ENCODE measurements at places on chromosomes 1 and 21. TPM values are rescaled to one million over a fixed set of nuclear protein-coding genes. Genes with fewer than 3 reads are reported as not detected.

The RCSD1 gene
- total RNA-seq = not detected

The IFI44L gene
- total RNA-seq = 0.32 TPM

The FCRL2 gene
- total RNA-seq = not detected

The G0S2 gene
- 2.2 TPM for total RNA-seq

The LRRC53 gene
- not detected for total RNA-seq

The CYYR1 gene
- not detected for total RNA-seq

The SPATA21 gene
- not detected for total RNA-seq

- H3K27ac ChIP-seq = peak overlapping the region; percentile 32
- no peak overlapping the region for H3K4me3 ChIP-seq
- no peaks in the 10 kb centered on the region for H3K27me3 ChIP-seq
- H3K4me1 ChIP-seq = peaks cover 44% of the 10 kb centered on the region
- peak; percentile 4 for DNase-seq
Measured at GRCh38 chr1:98700228-98700627, 38.7 kb downstream of the SNX7 start.

GRCh38 chr1:113199760-113200455 is 126.9 kb downstream of the LRIG2 start:
- H3K27ac ChIP-seq = no peak overlapping the region
- no peak for DNase-seq
- H3K36me3 ChIP-seq = no peaks in the 10 kb centered on the region
- H3K4me1 ChIP-seq = no peaks in the 10 kb centered on the region
- no peak overlapping the region for H3K4me3 ChIP-seq

DNA sequence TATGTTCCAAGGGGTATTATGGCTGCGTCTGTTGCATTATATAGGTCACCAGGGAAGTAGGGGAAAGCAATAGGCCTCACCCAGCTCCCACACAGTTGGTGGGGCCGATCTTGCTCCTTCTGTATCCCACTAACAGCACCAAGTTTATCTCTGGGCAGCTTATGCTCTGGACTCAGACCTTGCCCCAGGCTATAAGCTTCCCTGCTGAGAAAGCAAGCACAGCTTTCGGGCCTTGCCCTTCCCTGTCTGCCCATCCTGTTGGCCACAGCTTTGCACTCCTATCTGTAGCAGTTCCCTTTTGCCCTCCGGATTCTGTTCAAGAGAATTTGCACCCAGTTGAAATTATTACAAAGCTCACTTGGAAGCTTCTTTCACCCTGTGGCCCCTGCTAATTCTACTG is 12.9 kb downstream of the KCNE1 start:
- peaks cover 10% of the 10 kb centered on the region for H3K36me3 ChIP-seq
- no peak overlapping the region for H3K4me3 ChIP-seq
- H3K4me1 ChIP-seq = no peaks in the 10 kb centered on the region
- H3K27me3 ChIP-seq = peaks cover 24% of the 10 kb centered on the region

DNA sequence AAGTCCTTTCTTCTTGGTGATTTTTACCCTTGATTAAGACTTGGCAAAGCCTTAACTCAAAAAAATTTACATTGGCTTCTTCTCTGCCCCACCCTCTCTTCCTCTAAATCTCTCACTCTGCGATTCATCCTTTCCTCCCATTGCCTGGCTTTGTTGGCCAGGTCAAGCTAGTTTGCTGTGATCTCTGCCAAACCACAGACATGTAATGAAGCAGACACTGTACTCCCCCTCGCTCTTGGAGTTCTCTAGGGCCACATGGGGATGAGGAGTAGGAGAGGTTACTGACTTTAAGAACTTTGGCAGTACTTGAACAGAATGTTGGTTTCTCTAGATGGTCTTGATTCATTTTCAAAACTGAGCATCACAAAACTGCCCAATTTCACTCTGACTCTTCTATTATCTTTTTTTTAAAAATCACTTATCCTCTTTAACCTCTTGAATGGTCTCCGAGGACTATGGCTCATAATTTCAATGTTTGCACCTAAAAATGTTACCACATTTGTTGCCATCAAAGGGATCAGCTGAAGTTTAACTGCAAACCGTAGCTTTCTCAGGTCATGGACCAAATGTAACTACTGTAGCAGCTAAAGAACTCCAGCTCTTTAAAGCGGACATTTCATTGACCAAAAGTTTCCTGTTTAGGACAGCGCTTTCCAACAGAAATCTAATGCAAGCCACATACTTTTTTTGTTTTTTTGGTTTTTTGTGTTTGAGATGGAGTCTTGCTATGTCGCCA is 62.7 kb upstream of the IPO9 start:
- H3K36me3 ChIP-seq = peaks cover 27% of the 10 kb centered on the region
- H3K27me3 ChIP-seq = no peaks in the 10 kb centered on the region
- peak overlapping the region; percentile 93 for H3K27ac ChIP-seq
- H3K4me3 ChIP-seq = peak overlapping the region; percentile 50
- peaks cover 78% of the 10 kb centered on the region for H3K4me1 ChIP-seq
- peak; percentile 79 for DNase-seq

DNA sequence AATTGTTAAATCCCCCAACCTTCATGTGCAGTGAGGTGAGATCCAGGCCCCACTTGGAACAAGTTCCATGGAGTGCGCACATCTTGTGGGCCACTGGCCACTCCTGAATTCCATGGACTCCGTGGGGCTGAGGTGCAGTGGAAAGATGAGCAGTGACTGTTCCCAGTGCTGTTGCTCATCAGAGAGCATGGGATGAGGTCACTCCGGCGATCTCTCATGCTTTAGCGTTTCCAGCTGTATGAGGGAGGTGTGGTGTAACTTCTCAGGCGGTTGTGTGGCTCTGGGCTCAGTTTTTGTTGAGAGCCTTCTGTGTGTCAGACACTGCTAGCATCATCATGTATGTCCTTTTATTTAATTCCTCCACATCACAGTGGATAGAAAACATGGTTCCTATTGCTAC is 96.2 kb downstream of the GALNT2 start:
- H3K4me1 ChIP-seq = peaks cover 41% of the 10 kb centered on the region
- H3K27ac ChIP-seq = peak overlapping the region; percentile 89
- H3K4me3 ChIP-seq = peak overlapping the region; percentile 33

DNA sequence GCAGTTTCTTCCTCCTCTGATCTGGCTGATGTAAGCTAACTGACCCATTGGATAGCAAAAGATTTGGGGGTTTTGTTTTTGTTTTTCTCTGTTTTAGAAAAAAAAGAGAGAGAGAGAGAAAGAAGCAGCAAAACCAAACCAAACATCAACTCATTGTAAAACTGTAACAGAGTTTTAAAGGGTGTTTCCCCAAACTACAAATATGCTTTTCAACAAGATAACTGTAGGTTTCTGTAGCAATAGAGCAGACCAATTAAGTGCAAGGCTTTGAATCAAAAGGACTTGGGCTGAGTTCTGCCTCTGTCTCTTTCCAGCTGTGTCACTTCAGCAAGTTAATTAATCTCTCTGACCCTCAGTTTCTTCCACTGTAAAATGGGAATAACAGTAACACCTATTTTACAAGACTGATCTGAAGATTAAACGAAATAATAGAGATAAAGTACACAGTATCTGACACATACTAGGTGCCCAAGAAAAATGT is 44.5 kb downstream of the RRAGC start:
- H3K27ac ChIP-seq = no peak overlapping the region
- no peak overlapping the region for H3K4me3 ChIP-seq
- H3K36me3 ChIP-seq = no peaks in the 10 kb centered on the region
- no peaks in the 10 kb centered on the region for H3K4me1 ChIP-seq

GRCh38 chr1:170407581-170407980 is 124.4 kb upstream of the GORAB start:
- peaks cover 72% of the 10 kb centered on the region for H3K4me1 ChIP-seq
- H3K36me3 ChIP-seq = peaks cover 12% of the 10 kb centered on the region
- H3K27me3 ChIP-seq = no peaks in the 10 kb centered on the region
- no peak overlapping the region for H3K4me3 ChIP-seq
- peak overlapping the region; percentile 83 for H3K27ac ChIP-seq

DNA sequence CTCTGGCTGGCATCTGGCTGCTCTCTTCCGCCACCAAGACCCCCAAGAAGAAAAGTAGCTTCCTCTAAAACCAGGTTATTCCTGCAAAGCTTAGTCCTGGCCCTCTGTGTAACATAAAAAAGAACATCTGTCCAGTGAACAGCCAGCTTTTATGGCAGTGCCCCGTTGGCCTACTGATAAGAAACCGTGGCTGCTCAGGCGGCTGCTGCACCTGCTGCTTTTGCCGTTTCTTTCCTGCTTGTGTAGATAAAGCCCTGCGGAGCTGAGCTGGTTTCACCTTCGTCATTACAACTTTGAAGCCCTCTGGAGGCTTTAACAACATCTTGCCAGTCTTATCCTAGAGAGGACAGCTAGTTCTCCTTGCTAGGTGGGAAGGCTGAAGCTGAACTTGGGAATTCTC is 20.5 kb downstream of the ELAPOR1 start:
- H3K36me3 ChIP-seq = no peaks in the 10 kb centered on the region
- DNase-seq = no peak
- H3K4me3 ChIP-seq = no peak overlapping the region
- H3K27me3 ChIP-seq = peaks cover 10% of the 10 kb centered on the region

DNA sequence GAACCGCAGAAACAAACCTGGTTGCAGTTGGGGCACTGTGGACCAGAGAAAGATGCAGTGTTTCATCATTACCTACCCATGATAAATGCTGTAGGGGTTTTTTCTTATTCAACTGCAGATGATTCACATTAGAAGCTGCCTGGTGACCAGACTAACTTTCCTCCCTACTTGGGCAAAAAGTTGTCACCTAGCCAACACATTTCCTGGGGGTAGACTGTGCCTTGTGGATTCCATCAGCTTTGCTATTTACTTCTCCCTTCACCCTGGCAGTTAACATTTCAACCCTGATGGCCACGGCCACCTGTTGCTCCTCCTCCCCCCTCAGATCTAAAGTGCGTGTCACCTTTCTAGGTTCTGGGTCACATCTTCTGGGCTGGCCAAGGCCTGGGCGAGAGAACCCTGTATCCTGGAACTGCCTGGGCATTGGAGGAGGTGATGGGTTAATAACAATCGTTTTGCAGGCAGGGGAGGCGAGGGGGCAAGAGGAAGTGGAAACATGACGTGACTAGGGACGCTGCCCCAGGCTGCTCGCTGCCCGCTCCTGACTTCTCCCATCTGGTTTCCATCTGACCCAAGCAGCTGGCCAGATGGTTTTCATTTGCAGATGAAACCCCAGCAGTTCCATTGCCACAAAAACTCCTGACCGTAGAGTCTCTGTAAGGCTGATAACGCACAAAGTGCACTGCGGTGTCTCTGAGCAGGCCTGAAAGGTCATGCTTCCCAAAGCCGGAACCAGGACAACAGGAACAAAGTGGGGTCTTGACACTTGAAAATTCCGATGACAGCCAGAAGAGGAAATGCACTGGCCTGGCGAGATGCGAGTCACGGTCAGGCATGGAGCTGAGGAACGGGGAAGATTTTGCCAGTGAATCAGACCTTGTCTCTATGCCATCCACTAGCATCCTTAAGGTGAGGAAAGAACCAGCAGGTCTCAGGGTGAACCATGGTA is 36.6 kb downstream of the CAPZB start:
- H3K27ac ChIP-seq = peak overlapping the region; percentile 96
- H3K36me3 ChIP-seq = peaks cover 7% of the 10 kb centered on the region
- peak overlapping the region; percentile 78 for H3K4me3 ChIP-seq

- peaks cover 31% of the 10 kb centered on the region for H3K4me1 ChIP-seq
- no peak for DNase-seq
- peak overlapping the region; percentile 83 for H3K27ac ChIP-seq
- H3K27me3 ChIP-seq = peaks cover 2% of the 10 kb centered on the region
Measured at GRCh38 chr1:20660847-20661206, 342 bp downstream of the DDOST start.

GRCh38 chr1:152034654-152035538 is 1.9 kb downstream of the S100A11 start:
- H3K27ac ChIP-seq = peak overlapping the region; percentile 98
- H3K4me3 ChIP-seq = peak overlapping the region; percentile 96
- H3K4me1 ChIP-seq = peaks cover 34% of the 10 kb centered on the region
- peaks cover 53% of the 10 kb centered on the region for H3K36me3 ChIP-seq

GRCh38 chr1:169584483-169585144 is 1.7 kb downstream of the F5 start:
- no peak overlapping the region for H3K4me3 ChIP-seq
- no peaks in the 10 kb centered on the region for H3K36me3 ChIP-seq
- no peak for DNase-seq

GRCh38 chr1:193069748-193070385 is 10.5 kb downstream of the RO60 start:
- H3K4me3 ChIP-seq = no peak overlapping the region
- peak; percentile 8 for DNase-seq
- H3K27me3 ChIP-seq = no peaks in the 10 kb centered on the region
- peaks cover 5% of the 10 kb centered on the region for H3K4me1 ChIP-seq
- peaks cover 14% of the 10 kb centered on the region for H3K36me3 ChIP-seq

DNA sequence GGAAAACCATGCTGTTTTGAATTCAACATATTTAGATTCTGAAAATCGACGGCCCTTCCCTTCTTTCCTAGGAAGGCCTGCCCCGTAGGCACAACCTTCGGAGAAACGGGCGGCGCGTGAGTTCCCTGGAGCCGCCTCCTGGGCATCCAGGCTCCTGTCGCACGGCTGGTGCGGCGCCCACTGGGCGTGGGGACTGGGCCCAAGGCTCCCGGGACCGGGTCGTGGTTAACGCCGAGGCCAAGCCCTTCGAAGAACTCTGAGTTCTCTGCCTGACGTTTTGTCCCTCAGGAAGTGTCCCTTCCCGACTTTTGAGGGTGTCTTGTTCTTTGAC is 19.2 kb upstream of the TBX15 start:
- peaks cover 26% of the 10 kb centered on the region for H3K4me1 ChIP-seq
- no peak overlapping the region for H3K27ac ChIP-seq
- H3K4me3 ChIP-seq = no peak overlapping the region
- H3K27me3 ChIP-seq = no peaks in the 10 kb centered on the region
- no peaks in the 10 kb centered on the region for H3K36me3 ChIP-seq
- DNase-seq = no peak

DNA sequence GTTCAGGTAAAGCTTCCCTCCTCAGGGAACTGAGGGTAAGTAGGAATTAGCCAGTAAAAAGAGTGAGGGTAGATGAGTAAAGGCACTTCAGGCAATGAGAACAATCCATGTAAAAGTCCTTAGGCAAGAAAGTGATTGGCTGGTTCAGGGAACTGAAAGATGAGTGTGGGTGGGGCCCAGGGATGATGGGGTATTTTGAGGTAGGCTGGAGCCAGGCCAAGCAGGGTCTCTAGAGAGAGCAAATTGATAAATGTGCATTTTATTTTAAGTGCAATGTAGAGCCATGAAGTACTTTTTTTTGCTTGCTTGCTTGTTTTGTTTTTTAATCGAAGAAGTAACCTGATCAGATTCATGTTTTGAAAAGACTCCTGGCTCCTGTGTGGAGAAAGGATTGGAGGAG is 26.5 kb downstream of the OSBPL9 start:
- H3K27ac ChIP-seq = peak overlapping the region; percentile 93
- no peak for DNase-seq
- peak overlapping the region; percentile 74 for H3K4me3 ChIP-seq
- H3K36me3 ChIP-seq = peaks cover 16% of the 10 kb centered on the region
- peaks cover 1% of the 10 kb centered on the region for H3K27me3 ChIP-seq

Measured in HFFc6 (cell line).